MCF 10A (cell line): ENCODE measurements at places on chromosomes 5 and 9.

- DNase-seq = no peak
Observed at GRCh38 chr5:147452165-147452811, 57.6 kb downstream of the DPYSL3 start.

GRCh38 chr5:107389775-107390148, 281.0 kb downstream of the EFNA5 start:
- DNase-seq = no peak

- DNase-seq = no peak
Observed at GRCh38 chr5:16159636-16160035, 20.0 kb downstream of the MARCHF11 start.

DNA sequence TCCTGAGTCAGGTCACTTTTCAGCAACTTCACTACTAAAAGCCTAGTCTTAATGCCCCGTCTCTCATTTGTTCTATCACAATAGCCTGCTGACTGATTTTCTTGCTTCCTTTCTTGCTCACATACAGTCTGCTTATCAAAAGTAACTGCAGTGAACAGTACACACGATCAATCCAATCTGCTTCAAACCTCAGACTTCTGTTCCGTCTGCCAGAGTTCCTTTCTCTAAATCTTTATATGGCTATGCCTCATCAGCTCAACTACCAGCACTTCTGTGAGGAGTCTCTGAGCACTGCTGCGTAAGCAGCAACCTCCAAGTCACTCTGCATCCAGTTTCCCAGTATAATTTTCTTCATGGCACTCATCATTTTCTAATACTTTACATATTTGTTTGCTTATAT, 34.8 kb upstream of the PUM3 start:
- DNase-seq = no peak

- no peak for DNase-seq
Observed at GRCh38 chr5:11656916-11657315, 247.3 kb downstream of the CTNND2 start.

GRCh38 chr5:96326902-96327301, 106.1 kb downstream of the PCSK1 start:
- DNase-seq = no peak

- DNase-seq = peak; percentile 95
Observed at GRCh38 chr5:55868846-55869245, 17.7 kb downstream of the IL31RA start.

DNA sequence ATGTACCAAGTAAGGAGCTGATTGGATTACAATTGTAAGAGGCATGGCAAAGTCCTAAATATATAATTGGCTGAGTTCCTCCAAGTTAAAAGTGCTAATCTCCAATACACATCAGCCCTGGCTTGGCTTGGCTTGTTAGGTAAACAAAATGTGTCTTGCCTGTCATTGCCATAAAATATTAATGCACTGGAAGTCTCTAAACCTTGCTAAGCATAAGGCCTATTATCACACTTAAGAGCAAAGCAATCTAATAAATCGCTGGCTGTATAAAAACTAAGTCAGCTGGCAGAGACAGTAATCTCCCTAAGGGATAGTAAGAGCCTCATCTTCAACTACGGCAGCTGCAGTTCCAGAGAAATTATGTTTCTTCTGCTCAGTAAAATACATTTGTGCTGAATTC, 418.6 kb upstream of the GRAMD2B start:
- DNase-seq = no peak

GRCh38 chr5:62059960-62060359, 246.0 kb upstream of the KIF2A start:
- DNase-seq = no peak

DNA sequence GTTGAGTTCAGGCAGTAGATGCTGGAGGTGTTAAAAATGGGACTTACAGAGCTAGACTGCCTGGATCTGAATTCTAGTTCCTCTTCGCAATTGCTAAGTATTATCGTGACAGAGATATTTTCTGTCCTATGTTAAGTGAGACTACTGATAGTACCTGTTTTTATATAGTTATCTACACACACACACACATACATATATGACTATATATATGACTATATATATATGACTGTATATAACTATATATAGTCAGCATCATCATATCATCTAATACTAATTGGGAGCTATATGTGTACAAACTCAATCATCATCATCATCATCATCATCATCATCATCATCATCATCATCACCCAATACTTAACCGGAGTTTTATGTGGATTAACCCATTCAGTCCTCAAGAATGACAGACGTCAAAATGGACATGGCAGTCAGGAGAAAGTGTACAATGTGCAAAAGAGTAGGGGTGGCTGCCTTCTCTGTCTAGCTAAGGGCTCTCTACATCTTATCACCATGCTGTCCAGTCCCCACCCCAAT, 7.3 kb downstream of the PIK3R1 start:
- DNase-seq = no peak

DNA sequence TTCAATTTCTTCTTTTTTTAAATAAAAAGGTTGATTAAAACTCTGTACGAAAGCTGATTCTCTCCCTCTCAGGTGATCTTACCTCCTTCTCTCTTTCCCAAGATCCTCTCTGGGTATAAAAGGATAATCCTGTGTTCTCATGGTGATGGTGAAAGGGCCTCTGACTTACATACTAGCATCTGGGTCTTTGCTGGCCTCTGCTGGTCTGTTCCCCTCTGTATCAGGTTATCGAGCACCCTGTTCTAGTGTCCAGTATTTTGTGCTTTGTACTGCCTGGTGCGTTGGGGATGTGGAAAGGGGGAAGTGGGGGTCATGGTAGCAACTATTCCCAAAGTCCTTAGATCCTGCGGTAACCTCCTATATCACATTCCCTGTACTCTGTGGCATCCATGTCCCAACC, 328.9 kb downstream of the NR2F1-AS1 start:
- DNase-seq = no peak

DNA sequence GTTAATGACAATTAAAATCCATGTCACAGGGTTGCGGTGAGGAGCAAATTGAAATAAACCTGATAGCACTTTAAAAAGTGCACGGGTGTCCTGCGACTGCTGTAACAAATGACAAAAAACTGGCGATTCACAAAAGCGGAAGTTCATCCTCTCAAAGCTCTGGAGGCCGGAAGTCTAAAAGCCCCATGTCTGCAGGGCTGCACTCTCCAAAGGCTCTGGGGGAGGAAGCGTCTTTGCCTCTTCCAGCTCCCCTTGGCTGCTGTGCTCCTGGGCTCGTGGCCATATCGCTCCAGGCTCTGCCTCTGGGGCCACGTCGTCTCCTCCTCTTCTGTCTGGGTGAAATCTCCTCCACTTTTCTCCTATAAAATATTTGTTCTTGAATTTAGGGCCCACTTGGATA, 273.9 kb upstream of the IRX2 start:
- DNase-seq = no peak

DNA sequence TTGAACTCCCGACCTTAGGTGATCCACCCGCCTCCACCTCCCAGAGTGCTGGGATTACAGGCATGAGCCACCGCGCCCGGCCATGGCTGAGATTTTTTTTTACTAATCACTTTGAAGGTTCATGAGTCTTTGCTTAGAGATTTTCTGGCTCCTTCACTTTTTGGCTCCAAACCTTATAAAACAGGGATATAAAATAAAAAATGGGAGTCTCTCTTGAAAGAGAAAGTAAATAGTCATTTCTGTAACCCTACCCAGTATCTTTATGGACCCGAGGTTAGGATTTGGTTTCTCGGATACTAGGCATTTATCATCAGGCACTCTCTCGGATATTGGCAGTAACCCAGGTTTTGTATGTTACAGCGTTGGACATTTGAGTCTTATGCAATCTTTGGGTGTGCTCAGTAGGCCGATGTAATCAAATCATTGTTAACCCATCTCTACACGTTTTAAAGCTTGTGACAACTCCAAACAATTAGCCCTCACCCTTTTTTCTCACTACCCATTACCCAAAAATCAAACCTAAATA, 25.3 kb downstream of the STXBP1 start:
- peak; percentile 87 for DNase-seq

- no peak for DNase-seq
Observed at GRCh38 chr5:79756076-79756475, 66.4 kb downstream of the CMYA5 start.

- peak; percentile 68 for DNase-seq
Observed at GRCh38 chr5:159878988-159879471, 37.3 kb upstream of the ADRA1B start.

DNA sequence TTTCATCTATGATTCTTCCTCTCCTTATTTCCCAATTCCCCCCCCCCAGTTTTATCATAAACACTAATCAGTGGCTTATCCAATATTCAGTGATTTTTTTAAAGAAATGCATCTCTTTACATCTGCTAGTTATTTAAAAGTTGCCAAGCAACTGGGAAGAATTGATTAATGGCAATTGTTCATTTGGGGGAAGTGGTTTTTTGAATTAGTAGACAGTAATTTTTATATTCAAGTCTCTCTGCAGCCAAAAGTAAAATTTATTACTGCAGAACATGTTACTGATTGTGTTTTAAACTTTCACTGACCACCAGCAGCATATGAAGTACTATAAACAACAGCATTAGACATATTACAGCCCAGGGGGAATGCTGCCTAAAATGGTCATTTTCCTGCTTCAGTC, 308.8 kb upstream of the NREP start:
- no peak for DNase-seq

GRCh38 chr9:118271936-118272335, 567.7 kb downstream of the TLR4 start:
- peak; percentile 38 for DNase-seq

GRCh38 chr5:115309751-115310370, 13.4 kb upstream of the CCDC112 start:
- DNase-seq = peak; percentile 53

DNA sequence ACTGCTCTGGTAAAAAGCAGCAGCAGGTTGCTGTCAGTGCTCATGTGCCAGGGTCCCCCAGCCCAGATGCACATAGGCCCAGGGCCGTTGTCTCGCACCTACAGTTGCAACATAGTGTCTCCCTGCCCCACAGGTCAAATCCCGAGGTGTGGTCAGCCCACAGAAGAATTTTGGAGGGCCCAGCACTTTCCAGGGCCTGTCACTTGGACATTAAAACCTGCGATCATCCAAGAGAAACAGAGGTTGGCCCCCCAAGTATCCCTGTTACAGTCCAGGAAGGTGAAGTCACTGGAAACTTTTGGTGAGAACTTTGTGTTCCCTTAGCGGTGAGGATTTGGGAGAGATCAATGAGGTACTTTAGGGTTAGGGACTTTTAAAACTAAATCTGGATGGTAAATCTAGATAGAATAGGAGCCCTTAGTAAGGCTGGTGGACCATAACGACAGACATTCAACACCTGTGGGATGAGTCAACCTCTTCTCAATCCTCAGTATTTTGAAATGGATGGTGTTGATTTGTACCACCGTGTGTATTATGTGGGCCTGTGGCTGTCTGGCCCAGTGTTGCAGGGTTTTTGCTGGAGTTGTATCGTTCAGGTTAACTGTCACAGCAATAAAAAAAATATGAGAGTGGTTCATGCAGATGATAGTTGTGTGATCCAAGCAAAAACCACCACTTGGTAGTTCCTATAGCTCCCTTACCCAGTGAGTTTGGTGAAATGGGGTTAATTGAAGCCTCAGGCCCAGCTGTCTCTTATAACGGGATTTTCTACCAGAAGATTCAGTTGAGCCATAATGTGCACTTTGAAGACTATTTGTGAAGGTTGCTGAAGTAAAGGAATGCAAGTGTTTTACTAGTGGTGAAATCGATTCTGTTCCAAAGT, 19.2 kb downstream of the OR2S2 start:
- no peak for DNase-seq

DNA sequence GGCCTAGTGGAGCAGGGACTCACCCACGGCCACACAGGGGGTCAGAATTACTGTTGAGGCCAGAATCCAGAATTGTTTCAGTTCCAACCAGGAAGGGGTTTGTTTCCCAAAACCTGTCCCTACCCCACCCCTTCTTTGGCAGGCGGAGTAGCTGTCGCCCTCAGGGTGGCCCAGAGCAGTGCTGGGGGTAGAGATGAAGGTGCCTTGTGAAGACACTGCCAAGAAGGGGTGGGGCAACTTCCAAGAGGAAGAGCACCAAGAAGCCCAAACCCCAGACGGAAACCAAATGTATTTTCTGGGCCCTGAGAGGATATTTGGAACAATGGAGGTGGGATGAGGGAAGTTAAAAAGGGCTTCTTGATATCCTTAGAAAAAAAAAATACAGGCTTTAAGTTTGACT, 11.4 kb upstream of the NDST1 start:
- peak; percentile 30 for DNase-seq

GRCh38 chr9:75431375-75431774, 343.1 kb downstream of the OSTF1 start:
- no peak for DNase-seq
